ENCODE measurements at places on chromosomes 12 and 14. TPM values are rescaled to one million over a fixed set of nuclear protein-coding genes. Genes with fewer than 3 reads are reported as not detected.

The ASPG gene
- total RNA-seq: not detected

The HOXC9 gene
- total RNA-seq: 0.76 TPM

The PIANP gene
- not detected for total RNA-seq

The BDKRB2 gene
- total RNA-seq: 0.05 TPM

All from HT-29 (cell line).